ENCODE measurements at places on chromosomes 2 and 18.
A peak's percentile ranks its signal among the peaks of the same experiment; 100 is the strongest.

DNA sequence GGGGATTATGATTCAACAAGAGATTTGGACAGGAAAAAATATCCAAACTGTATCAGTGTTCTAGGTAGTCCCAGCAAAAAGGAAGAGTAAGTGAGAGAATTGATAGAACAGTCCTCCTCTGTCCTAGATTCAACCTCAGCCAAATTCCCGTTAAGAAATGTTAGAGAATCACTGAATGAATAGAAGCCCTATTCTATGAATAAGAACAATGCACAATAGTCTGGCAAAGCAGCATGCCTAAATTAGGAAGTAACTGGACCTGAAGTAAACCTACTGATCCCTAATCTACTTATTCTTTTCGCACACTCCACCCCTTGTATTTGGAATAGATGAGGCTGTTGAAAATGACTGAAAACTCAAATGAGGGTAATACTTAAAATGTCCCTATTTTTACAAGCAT is 1665.5 kb downstream of the LRP1B start:
- no peak for DNase-seq

- DNase-seq = no peak
These were observed 94.6 kb downstream of the PTGR3 start for GRCh38 chr18:75114231-75114764.

GRCh38 chr18:78573773-78574172 is 405.8 kb upstream of the SALL3 start:
- no peak for DNase-seq

DNA sequence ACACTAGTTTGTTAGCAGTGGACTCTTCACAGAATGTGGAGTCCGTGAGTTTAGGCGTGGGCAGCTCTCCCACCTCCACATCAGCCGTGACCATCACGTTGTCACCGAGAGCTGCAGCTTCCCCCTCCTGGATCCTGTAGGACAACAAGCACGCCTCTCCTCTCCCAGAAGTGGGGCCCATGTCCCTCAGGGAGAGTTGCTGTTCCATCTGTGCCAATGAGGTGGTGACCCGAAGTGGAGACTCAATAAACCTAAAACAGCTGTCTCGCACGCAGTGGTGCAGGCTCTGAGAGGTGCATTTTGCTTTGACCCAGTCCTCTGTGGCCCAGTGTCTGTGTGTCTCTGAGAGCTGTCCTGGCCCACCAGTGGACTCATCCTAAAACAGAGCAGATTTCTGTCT is 456.5 kb upstream of the SOX11 start:
- no peak for DNase-seq

GRCh38 chr2:12341920-12342319 is 374.8 kb upstream of the TRIB2 start:
- DNase-seq = no peak

GRCh38 chr2:134139611-134140010 is 114.3 kb upstream of the MGAT5 start:
- DNase-seq = no peak

GRCh38 chr18:48294899-48295585 is 114.1 kb downstream of the ZBTB7C start:
- no peak for DNase-seq

GRCh38 chr18:6731222-6731596 is 1.7 kb downstream of the ARHGAP28 start:
- DNase-seq = peak; percentile 18

DNA sequence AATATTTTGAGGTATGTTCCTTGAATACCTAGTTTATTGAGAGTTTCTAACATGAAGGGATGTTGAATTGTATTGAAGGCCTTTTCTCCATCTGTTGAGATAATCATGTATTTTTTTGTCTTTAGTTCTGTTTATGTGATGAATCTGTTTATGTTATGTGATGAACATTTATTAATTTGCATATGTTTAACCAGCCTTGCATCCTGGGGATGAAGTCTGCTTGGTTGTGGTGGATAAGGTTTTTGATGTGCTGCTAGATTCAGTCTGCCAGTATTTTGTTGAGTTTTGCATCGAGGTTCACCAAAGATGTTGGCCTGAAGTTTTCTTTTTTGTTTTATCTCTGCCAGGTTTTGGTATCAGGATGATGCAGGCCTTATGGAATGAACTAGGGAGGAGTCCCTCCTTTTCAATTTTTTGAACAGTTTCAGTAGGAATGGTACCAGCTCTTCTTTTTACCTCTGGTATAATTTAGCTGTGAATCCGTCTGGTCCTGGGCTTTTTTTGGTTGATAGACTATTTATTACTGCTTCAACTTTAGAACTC is 71.9 kb downstream of the EPC2 start:
- DNase-seq = no peak

DNA sequence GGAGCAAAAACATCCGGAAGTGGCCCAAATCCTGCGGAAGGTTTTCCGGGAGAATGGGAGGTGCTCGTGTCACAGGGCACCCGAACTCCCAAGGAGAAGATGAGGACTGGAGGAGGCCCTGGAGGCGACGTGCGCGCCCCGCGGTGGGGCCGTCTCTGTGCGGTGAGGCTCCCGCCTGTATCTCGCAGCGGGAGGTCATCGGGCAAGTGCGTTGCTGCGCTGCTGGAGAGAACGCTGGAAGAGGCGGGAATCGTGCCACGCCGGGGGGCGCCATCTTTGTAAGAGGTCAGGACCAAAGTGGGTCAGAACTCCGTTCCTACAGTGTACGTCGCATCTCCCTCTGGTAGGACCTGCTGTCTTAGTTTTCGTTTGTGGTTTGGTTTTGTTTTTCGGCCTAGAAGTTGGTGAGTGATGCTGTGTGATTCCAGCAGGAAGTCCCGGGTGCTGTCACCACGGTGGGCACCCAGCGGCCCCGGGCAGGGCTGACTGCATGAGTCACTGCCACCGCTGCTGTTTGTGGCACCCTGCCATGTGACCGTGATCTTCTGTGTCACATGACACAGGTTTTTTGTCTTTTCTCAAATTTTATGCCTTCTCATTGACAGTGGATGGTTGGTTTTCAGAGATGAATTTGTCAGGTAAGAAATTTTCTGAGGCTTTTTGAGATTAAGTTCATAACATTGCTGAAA is 21.5 kb upstream of the ATP9B start:
- no peak for DNase-seq

DNA sequence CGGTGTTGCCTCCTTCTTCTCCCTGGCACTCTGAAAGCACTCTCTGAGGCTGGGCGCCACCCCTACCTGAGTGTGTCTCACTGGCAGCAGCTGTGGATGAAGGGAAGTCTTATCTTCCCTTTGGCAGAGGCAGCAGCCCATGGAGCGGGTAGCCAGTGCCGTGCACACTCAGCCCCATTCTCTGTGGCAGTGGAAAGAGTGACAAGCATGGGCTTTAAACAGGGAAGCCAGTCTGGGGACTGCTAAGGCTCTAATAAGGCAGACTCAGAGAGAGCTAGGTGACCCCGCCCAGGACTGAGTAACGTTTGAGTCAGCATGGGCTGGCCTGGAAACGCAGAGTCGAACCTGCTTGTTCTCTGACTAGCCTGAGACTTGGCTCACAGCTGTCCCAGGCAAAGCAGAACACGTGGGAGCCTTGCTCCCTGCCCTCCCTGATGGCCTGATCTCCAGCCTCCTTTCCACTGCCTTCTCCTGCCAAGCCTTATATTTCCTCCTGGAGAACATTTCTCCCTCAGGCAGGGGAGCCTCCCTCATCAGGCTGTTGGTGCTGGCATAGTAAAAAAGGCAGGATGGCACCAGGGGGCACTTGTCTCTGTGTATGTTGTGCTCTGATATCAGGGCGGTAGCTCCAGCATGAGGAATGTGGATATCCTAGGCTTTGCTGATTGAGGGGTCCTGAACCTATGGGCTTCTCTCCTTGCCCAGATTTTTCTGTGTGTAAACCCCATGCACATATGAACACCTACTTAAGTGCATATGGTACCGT is 93.9 kb upstream of the LGALSL start:
- no peak for DNase-seq

- no peak for DNase-seq
These were observed 53.7 kb upstream of the MAP3K20 start for GRCh38 chr2:173021939-173022371.

DNA sequence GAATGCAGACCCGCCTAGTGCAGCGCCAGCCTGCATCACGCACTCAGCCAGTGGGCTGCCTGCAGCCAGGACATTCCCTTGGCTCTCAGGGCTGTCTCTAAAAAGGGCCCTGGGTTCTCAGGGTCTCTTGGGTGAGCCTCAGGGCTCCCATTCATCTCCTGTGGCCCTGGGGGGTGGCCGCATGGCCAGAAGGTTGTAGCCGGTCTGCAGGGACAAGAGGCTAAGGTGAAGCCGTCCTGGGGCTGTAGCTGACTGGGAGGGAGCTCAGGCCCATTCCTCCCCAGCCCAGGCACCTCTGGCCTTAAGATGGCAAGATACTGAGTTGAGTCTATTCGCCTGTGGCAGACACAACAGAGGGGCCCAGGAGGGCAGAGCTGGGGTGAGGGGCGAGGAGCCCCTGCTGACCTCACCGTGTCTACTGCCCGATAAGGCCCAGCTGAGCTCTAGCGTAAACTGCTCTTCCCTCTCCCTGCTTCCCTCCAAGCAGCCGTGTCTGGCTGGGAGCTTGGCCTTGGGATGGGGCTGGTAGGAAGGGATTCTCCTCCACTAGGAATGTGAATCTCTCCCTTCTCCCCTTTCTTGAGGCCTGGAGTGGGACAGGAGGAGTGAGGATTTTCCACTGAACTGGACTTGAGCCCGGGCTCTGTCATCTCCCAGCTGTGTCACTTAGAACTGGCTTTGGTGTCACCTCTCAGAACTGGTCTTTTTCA is 37.9 kb downstream of the INHBB start:
- DNase-seq = no peak

DNA sequence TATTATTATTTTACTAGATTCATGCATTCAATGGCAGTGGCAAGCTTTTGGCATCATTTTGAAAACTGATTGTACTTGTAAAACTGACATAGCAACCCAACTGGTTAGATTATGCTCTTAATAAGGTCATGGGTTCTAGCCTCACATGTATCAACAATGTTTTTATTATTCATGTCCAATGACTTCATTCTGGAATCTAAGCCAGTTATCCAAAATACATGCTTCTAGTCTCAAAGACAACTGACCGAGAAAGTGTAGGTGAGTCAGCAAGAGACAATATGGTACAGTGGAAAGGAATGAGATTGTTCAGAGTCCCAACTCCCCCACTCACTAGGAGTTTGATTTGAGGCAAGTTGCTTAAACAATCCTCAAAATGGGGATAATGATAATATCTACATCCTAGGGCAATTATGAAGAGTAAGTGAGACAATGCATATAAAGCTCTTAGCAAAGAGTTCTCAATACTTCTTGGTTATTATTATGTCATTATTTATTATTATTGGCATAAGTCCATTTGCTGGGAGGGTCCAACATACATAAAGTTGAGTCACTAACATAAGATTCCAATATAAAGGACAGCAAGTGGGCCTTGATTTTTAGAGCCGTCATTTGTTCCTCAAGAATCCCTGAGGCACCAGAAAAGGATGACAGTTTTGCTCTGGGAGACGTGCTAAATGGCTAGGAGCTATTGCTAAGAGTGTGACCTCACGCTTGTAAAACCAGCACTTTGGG is 99.4 kb downstream of the NEB start:
- no peak for DNase-seq

DNA sequence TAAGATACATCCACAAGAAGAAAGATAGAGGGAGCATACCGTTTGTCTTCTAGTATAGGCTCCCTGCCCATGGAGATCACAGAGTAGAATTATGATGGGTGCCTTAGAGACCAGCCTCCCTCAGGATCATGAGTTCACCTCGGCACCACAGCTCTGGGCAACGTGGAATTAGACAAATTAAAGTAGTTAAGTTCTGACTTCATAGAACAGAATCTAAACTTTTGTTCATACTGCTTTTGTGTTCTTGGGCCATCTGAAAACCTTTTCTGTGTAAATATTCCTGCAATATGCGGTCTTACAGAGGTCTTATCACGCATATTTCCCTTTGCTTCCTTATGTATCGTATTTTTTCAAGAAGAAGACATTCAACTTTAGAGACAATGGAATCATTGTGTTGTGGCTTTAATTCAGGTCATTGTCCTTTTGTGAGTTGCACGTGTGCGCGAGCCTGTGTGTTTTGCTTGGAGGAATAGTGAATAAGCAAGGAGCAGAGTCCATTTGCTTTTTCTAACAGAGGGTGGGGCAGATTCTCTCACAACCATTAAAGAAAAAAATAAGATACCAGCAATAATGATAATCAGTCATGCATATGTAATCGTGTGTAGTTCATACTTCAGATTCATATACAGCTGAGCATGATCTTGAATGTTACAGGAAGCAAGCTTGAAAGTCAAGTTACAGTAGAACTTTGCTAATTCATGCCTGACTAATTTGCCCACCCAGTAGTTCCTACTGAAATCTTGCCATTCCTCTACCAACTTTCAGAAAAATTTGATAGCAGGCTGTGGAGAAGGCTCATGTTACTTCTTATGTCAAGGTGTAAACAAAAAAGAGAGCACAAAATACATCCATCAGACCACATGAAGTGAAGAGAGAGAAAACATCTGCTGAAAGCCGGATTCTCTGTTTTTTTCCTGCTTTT is 243.6 kb downstream of the NEDD4L start:
- DNase-seq = no peak

DNA sequence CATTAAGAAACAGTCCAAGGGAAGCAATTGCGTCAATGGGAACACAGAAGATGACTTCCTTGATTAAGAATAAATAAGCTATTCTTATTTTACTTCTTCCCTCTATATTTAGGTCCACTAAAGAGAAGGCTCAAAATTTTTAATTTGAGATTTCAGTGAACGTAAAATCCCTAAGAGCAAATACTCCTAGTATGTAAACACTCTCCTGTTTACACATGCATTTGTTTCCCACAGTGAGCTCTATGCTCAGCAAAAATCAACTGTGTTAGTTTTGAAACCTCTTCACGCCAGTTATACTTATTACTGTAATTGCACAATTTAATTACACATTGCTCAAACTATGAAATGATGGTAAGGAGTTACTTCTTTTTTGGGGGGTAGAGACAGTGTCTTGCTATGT is 8.8 kb downstream of the SLC39A6 start:
- no peak for DNase-seq

GRCh38 chr18:27608742-27609141 is 423.6 kb upstream of the CHST9 start:
- DNase-seq = no peak

Data from NCI-H446 treated with DMSO at 0.1 percent for 48 hours (cell line).